ENCODE measurements at places on chromosomes 2 and 18. TPM values are rescaled to one million over a fixed set of nuclear protein-coding genes. Genes with fewer than 3 reads are reported as not detected.

Gene SCN9A
- 1.4 TPM for total RNA-seq

Gene IL1RN
- 0.33 TPM for total RNA-seq

Gene DES
- 15,954 TPM for total RNA-seq

Gene CIB4
- not detected for total RNA-seq

- H3K4me3 ChIP-seq, result no peak overlapping the region
- no peak overlapping the region for H3K27ac ChIP-seq
- no peak for DNase-seq
Measured at GRCh38 chr2:164369366-164369765, 251.9 kb downstream of the GRB14 start.

DNA sequence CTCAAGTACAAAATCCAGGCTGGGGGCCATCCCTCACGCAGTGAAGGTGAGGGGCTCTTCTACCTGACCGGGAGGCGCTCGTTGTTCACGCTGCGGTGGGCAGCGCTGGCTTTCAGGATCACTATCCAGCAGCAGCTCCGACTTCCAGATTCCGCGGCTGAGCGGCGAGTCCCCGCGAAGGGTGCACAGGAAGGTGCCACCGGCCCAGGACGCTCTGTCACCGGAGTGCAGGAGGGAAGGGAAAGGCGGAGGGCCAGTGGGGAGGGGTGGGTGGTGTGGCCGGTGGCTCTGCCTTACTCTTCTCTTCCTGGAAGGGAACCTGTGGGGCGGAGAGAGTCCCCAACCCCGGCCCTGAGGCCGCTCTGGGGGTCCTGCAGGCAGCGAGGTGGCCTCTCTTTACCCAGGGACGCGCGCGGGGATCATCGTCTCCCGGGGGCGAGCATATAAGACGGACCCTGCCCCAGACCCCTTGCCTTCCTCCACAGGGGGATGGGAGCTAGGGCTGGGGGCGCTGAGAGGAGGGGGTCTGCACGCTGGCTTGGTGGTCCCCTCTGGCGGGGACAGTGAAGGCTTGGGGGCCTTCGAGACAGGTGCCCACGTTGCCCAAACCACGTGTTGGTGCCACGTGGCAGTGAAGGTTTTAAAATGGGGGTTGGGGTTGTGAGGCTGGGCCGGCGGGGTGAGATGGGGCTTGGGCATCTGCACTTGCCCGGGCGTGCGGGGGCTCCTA, 26.9 kb upstream of the HS6ST1 start:
- no peaks in the 10 kb centered on the region for H3K36me3 ChIP-seq
- H3K27ac ChIP-seq, result no peak overlapping the region
- DNase-seq, result no peak
- H3K4me1 ChIP-seq, result peaks cover 21% of the 10 kb centered on the region
- no peaks in the 10 kb centered on the region for H3K27me3 ChIP-seq
- no peak overlapping the region for H3K4me3 ChIP-seq

- H3K27me3 ChIP-seq, result no peaks in the 10 kb centered on the region
- H3K27ac ChIP-seq, result no peak overlapping the region
- DNase-seq, result no peak
- peaks cover 6% of the 10 kb centered on the region for H3K4me1 ChIP-seq
Measured at GRCh38 chr2:101479328-101479727, 4.4 kb upstream of the RFX8 start.

DNA sequence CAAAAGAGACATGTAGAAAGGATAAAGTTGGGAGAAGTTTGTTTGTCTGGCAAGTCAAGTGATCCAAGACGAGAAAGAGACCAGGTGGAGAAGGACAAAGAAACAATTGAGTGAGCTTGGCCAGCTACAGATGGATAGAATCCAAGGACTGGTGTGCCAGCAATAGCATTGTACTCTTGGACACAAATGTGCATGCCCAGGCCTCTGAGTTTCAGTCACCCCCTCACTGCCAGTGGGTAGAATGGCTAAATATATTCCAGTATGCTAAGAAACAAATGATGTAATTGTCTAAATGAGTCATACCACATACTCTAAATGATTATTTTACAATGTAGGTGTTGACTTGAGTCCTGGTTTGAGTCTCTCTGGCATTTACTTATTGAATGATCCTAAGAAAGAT, 881.3 kb downstream of the LRRTM4 start:
- DNase-seq, result peak; percentile 36
- H3K27ac ChIP-seq, result peak overlapping the region; percentile 41
- no peaks in the 10 kb centered on the region for H3K36me3 ChIP-seq
- H3K4me3 ChIP-seq, result no peak overlapping the region
- H3K27me3 ChIP-seq, result no peaks in the 10 kb centered on the region

GRCh38 chr2:205685314-205686055, 3.2 kb downstream of the NRP2 start:
- no peak for DNase-seq
- peak overlapping the region; percentile 79 for H3K4me3 ChIP-seq
- peaks cover 84% of the 10 kb centered on the region for H3K4me1 ChIP-seq
- peaks cover 60% of the 10 kb centered on the region for H3K27me3 ChIP-seq
- H3K36me3 ChIP-seq, result no peaks in the 10 kb centered on the region

DNA sequence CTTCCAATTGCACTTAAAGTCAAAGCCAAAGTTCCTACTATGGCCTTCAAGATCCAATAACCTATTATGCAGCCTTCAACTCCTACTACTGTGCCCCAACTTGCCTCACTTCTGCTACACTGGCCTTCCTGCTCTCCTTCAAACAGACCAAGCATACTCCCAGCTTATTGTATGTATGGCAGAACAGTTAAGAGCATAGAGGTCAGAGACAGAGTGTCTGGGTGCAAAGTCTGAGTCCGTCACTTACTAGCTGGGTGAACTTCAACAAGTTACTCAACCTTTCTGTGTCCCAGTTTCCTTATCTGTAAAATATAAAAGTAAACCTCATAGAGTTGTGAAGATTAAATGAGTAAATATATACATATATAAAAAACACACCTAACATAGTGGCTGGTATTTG, 37.2 kb downstream of the YES1 start:
- no peak overlapping the region for H3K4me3 ChIP-seq
- H3K27ac ChIP-seq, result no peak overlapping the region
- H3K36me3 ChIP-seq, result no peaks in the 10 kb centered on the region
- no peaks in the 10 kb centered on the region for H3K27me3 ChIP-seq

DNA sequence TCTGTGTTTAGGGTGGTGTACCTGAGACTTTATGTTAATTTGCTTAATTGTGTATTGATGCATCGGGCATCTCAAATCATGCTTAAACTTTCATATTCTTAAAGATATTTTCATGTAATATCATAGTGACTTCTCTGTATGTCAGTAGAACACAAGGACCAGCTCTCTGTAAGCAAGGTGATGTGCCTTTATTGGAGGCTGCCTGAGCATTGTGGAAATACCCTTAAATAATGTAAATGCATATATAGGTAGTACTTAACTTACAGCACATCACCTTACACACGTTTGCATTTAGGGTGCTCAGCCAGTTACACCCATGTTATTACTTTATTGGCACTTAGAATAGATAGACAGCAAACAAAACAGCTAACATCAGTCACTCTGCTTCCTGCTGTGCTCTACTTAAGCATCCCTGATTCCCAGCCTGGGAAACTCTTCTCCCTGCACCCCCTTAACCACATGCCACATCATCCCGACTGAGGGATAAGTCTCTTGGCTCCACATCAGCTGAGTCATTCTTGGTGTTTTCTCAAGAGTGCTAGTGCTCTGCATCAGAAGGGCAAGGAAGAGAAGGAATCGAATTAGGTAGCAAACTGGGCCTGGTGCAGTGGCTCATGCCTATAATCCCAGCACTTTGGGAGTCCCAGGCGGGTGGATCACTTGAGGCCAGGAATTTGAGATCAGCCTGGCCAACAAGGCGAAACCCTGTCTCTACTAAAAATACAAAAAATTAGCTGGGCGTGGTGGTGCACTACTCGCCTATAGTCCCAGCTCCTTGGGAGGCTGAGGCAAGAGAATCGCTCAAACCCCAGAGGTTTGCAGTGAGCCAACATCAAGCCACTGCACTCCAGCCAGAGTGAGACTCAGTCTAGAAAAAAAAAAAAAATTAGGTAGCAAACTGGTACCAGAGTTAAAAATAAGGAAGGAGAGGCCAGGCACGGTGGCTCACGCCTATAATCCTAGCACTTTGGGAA, 108.7 kb downstream of the MAP3K20 start:
- H3K4me3 ChIP-seq, result no peak overlapping the region
- peak overlapping the region; percentile 86 for H3K27ac ChIP-seq

GRCh38 chr2:108330979-108331378, 42.3 kb downstream of the SULT1C2 start:
- H3K4me3 ChIP-seq, result no peak overlapping the region
- no peaks in the 10 kb centered on the region for H3K36me3 ChIP-seq
- DNase-seq, result no peak
- H3K4me1 ChIP-seq, result peaks cover 5% of the 10 kb centered on the region

- H3K27me3 ChIP-seq, result peaks cover 28% of the 10 kb centered on the region
Measured at GRCh38 chr2:240752209-240752608, 60.5 kb downstream of the AQP12A start.

DNA sequence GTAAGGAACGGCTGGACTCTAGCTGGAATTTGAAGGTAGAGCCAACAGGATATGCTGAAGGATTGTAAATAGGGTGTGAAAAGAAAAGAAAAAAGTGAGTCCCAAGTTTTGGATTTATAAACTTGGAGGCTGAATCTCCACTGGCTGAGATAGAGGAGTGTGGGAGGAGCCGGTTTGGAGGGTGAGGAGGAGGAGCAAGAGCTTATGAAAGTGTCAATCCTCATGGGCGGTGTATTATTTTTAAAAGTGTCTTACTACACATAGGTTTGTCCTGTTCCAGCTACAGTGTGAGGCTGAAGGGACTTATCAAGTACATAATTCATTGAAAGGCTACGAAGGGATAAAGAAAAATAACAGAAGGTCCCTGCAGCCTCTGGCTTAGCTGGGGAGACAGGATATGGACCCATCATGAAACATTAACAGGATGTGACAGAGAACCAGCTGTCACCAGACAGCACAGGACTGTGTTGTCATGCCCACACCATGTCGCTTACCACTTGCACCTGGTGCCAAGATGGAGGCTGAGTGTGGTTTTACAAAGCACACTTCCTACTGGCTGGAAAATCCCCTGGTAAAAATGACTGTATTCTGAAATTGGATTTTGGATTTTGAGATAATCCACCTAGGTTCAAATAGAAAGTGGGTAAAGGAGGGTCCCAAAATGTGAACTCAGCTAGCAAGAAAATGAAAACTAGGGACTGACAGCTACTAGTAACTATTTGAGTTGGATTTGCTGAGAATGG, 2.5 kb upstream of the MREG start:
- peaks cover 15% of the 10 kb centered on the region for H3K4me1 ChIP-seq
- no peak overlapping the region for H3K27ac ChIP-seq
- DNase-seq, result no peak
- no peak overlapping the region for H3K4me3 ChIP-seq
- H3K27me3 ChIP-seq, result no peaks in the 10 kb centered on the region

DNA sequence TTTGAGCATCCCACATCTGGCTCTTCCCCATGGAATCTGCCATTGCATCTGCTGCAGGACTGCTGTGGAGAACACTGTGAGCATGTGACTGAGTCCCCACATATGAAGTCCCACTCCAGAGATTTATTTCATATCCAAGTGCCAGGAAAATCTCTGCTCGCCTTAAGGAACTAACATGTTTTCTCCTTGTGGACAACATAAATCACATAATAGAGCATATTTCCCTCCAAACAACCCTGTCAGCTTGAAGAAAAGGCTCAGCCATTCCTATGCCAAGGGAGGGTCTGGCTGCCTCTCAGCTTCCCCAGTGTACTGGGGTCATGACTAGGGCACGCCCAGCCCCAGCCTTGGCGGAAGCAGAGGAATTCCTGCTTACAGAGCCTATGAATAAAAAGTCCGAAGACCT, 193.7 kb downstream of the DNER start:
- no peaks in the 10 kb centered on the region for H3K36me3 ChIP-seq
- H3K4me1 ChIP-seq, result no peaks in the 10 kb centered on the region
- no peak overlapping the region for H3K4me3 ChIP-seq
- no peak overlapping the region for H3K27ac ChIP-seq
- DNase-seq, result peak; percentile 37

All from left ventricle myocardium inferior (tissue), 1 donor.